Heart left ventricle (tissue), 16 donors: ENCODE measurements at places on chromosomes 6 and 20. TPM values are rescaled to one million over a fixed set of nuclear protein-coding genes. Genes with fewer than 3 reads are reported as not detected.

Gene RAB44
- not detected for total RNA-seq

Gene TGIF2
- 9.7 TPM for total RNA-seq

Gene MDC1
- 10.6 TPM for total RNA-seq

Gene HTR1E
- total RNA-seq, result not detected

Gene LHFPL5
- total RNA-seq, result not detected

Gene OLIG3
- total RNA-seq, result not detected

Gene ADAT2
- total RNA-seq, result 3.0 TPM

DNA sequence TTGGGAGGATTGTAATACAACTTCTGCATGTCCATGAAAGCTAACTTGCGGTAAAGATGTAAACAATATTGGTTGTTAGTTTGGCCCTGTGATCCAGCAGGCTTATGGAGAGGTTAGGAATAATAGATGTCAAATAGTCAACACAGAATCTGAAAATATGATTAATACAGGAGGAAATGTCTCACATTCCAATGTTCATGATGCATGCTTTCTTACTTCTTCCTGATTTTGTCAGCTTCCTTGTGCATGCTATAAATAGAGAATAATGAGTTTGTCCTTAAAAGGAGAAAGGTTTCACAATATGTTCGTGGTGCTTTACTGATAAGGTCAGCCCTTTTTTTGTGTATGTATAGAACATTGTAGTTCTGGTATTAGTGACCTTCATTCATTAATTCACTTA lies 136.7 kb downstream of the MMUT start:
- no peak for DNase-seq

DNA sequence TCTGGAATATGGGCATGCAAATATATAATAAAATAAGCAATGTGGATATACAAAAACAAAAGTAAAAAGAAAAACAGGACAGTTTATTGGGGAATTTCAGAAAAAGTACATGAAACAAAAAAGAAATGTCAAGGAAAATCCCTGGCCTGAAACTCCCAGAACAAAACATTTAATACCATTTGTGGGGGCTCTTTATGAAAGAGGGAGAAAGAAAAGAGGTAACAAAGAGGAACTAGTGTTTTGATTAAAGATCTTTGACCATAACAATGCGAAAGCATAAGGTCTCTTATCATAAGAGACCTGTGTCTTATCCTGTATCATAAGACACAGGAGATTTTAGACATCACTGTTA lies 88.6 kb upstream of the ARID1B start:
- no peak for DNase-seq

DNA sequence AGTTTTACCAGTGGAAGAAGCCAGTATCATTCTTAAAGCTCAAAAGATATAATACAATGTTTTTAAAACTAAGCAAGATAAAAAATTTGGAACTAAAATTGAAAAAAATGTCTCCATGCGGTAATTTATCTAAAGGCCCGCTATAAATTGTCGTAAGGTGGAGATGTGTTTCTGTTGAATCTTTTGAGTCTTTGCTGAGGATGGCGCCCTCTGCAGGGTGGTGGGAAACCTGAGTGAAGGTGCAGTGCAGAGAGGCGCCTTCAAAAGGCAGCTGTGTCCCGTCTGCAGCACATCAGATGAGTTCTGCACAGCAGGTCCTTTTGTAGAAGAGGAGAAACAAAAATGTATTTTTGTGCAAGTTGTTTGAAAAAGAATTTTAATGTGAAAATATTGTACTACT lies 29.4 kb upstream of the KIF25 start:
- DNase-seq, result no peak

- no peak for DNase-seq
These were observed 34.5 kb downstream of the APCDD1L start for GRCh38 chr20:58480551-58481336.

DNA sequence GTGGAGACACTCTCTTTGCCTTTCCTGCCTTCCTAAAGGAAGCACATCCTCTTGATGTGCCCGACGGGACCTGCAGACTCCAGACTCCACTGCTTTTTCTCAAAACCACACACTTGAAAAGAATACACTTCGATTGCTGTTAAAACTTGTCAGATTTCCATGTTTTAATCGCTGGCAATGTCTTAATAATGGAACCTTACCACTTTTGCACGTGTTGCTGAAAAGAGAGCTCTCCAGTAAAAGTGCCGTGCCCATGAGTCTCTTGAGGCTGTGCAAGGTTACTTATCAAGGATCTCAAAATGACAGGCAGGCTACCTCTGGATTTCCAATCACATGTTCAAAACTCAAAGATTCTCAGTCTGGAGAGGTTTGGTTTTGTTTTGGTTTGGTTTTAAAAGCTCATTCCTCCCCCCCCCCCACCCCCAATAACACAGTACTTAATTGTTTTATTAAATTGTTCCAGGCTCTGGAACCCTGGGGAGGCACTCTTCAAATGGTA lies 12.0 kb upstream of the TFAP2A start:
- DNase-seq, result no peak

- DNase-seq, result no peak
These were observed 155.9 kb downstream of the JARID2 start for GRCh38 chr6:15401769-15402250.
